ENCODE measurements at places on chromosomes 1 and 21.

DNA sequence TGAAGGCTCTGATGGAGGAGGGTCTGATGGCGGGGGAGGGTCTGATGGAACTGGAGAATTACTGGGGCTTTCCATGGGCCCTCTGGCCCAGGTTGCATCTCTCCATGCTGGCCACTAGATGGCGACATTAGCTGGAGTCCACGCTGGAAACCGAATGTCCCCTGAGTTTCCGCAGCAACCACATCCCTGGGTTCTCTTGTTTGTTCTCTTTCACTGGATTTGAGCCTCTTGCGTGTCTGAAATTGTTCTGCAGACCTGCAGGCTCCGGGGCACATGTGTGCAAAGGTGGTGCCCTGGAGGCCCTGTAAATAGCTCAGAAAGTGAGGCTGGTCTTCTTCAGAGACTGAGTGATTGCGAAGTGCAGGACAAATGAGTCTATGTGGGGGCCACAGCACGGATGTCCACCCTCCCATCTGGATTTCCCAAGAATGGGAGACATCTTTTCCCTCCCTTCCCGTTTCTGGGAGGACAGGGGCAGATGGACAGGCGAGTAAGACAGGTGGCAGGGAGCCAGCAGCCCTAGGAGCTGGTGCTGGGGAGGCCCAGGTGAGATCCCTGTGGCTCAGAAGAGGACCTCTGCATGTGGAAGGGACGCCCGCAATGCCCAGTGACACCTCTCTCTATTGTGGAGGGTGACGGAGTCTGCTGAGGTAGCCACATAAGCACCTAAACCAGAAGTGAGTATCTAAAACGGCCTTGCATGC lies 73.2 kb upstream of the ABCG1 start:
- peak; percentile 78 for DNase-seq

DNA sequence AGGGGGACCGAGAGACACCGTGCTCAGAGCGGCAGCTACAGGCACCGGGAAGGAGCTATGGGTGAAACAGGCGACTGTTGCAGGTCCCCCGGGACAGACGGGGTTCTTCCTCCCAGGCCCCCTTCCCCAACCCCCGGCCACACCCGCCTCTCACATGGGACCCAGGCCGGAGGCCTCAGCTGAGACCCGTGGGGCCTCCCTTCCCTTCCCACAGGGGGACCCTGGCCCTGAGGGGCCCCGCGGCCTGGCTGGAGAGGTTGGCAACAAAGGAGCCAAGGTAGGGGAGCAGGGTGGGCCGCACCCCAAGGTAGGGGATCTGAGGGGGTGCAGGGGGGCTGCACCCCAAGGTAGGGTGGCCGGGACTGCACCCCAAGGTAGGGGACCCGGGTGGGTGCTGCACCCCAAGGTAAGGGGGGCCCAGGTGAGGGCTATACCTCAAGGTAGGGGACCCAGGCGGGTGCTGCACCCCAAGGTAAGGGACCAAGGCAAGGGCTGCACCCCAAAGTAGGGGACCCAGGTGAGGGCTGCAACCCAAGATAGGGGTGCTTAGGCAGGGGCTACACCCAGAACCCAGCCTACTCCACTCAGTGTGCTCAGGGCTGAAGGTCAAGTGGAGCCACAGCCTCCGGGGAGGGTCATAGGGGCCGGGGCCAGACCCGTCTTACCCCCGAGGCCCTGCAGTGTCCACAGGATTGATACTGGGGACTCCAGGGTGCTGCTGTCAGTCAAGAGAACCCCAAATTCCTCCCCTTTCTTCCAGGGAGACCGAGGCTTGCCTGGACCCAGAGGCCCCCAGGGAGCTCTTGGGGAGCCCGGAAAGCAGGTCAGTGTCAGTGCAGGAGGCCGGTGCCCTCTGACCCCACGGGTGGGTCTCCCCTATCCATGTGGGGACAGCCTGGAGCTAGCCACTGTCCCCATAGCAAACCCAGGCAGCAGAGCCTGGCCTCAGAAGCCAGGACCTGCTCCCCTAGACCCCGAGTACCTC lies 22.7 kb downstream of the COL6A2 start:
- DNase-seq: no peak

DNA sequence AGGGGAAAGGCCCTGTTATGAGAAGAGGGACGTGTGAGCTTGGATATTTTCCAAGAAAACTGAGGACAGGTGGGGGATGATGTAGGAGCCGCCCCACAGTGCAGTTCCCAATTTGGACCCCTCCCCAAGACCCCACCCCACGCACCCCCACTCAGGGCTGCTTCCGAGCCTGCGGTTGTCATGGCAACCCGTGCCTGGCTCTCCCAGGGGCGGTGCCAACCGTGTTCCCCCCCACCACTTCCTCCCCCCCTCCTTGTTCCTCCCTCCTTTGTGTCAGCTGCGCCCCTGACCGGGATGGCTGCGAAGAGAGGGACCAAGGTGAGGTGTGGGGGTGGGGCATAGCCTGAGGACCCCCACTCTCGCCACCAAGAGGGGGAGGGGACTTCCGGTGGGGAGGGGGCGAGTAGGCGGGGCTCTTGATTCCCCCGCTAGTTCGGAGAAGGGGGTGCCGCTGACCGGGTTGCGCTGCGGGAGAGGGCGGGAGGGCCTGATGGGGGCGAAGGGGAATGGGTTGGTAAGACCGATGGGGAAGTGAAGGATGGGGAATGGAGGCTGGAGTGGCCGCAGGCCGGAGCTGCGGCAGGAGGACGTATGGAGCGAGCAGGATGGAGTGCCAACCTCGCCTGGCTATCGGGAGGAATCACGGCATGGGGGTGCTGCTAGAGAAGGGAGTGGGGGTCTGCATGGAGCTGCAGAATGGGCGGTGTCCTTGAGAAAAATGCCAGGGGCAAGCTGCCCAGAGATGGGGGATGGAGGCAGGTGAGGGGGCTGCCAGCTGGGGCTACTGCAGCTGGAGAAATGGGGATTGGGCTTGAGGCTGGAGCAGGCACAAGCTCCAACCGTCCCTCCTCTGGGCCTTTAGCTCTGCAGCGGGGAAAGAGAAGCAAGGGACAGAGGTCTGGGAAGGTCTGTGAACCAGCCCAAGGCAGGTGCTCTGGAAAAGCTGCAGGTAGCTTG lies 953 bp downstream of the TRIM46 start:
- peak; percentile 14 for DNase-seq

- DNase-seq: peak; percentile 13
Observed at GRCh38 chr21:26946744-26947446, 20.0 kb downstream of the ADAMTS5 start.

GRCh38 chr1:219049501-219049900 lies 124.2 kb upstream of the LYPLAL1 start:
- DNase-seq: no peak

GRCh38 chr21:34342476-34342875 lies 21.3 kb upstream of the KCNE2 start:
- no peak for DNase-seq

- DNase-seq: no peak
Observed at GRCh38 chr1:80668372-80668771, 1132.4 kb upstream of the ADGRL2 start.

GRCh38 chr1:89823679-89824292 lies 3.0 kb downstream of the LRRC8D start:
- DNase-seq: no peak

- DNase-seq: no peak
Observed at GRCh38 chr21:42811960-42812359, 67.4 kb downstream of the WDR4 start.

- DNase-seq: no peak
Observed at GRCh38 chr1:15305468-15305770, 58.4 kb downstream of the FHAD1 start.

DNA sequence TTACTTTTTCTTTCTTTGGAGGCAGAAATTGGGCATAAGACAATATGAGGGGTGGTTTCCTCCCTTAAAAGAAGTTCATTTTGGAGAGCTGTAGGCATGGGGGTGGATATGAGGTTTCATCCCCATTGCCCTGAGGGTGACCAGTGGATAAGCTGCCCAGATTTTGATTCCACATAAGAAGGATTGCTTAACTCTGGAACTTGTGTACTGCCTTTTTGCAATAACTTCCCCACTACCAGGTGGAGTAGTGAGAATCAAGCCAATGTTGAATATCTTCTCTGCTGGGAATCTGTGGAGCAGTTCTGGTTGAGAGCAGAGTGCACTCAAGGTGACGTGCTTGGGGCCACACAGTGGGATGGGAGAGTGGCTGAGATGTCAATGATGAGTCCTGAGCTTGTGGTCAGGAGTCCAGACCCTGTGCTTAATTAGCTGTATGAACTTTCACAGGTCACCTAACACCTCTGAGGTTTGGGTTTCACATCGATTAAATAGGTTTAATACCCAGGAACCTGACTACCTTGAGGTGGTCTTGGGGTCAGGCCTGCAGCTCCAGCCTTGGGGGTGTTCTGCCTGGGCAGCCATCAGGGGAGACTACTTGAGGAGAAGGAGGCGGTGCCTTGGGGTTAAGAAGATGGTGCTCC lies 152.9 kb downstream of the FCRL5 start:
- no peak for DNase-seq

GRCh38 chr1:61570191-61570590 lies 154.8 kb downstream of the TM2D1 start:
- no peak for DNase-seq

- DNase-seq: no peak
Observed at GRCh38 chr1:238409191-238409850, 518.6 kb upstream of the ZP4 start.

- peak; percentile 91 for DNase-seq
Observed at GRCh38 chr1:26336477-26337205, 17.3 kb downstream of the CRYBG2 start.

DNA sequence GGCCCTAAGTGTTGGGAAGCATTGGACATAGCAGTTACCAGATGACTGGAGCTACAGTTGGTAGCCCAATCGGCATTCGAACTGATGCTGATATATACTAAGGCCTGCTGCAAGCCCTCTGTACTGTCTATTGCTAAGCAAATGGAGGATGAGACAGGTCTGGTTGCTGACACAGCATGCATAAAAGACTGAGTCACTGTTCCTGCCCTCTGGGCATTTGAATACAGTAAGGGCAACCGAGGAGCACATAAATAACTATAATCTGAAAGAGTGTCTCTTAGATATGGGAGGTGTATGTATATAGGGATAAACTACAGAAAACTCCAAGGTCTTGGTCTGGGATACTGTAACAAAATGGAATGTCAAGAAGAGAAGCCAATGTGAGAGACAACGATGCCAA lies 16.8 kb upstream of the MARK1 start:
- peak; percentile 10 for DNase-seq

DNA sequence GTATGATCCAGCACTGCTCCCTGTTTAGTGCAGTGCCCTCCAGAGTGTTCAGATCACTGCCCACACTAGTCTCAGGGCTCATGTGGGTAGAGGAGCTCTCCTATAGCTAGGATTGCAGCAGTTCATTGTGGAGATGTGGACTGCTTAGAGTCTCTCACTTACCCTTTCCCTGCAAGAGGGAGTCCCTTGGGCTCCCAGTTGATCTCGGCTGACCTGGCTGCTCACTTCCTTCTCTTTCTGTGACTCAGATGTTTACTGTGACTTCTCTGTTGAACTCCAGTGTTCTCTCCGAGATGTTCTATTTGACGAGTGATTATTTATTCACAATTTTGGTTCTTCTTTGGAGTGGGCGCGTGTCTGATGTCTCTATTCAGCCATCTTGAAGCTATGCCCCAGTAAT lies 141.9 kb downstream of the PTBP2 start:
- DNase-seq: no peak

- DNase-seq: no peak
Observed at GRCh38 chr1:5660141-5660935, 331.9 kb downstream of the NPHP4 start.

- DNase-seq: no peak
Observed at GRCh38 chr1:106063510-106063909, 993.0 kb upstream of the PRMT6 start.

- DNase-seq: no peak
Observed at GRCh38 chr1:66957938-66958337, 33.1 kb downstream of the MIER1 start.

DNA sequence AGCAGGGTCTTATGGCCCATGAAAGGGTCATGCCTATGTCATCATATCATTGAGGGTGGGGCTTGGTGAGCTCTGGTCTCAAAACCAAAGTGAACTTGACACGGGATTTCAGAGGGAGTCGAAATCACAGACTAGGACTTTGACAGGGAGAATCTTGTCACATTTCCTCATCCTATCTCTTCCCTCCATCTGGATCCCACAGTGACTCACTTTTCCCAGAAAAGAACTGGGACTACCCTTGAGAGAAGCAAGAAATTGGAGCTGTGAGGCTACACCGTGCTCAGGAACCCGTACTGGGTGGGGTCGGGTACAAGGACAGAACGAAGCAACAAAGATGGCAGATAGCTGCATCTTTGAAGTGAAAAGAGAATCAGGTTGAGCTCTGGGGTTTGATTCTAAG lies 69.5 kb downstream of the ZSCAN20 start:
- no peak for DNase-seq

- DNase-seq: peak; percentile 98
Observed at GRCh38 chr1:159945483-159946241, at the start of gene IGSF9. TSS of gene IGSF9 (minus strand) at chr1:159945613. CDS start at chr1:159943454, 2,159 bp downstream.

GRCh38 chr1:22629886-22630285 lies 6.5 kb upstream of the C1QA start:
- DNase-seq: no peak

GRCh38 chr1:93348104-93348728 lies 2.5 kb downstream of the DR1 start:
- no peak for DNase-seq

- DNase-seq: no peak
Observed at GRCh38 chr1:83850834-83851233, 148.1 kb downstream of the TTLL7 start.

DNA sequence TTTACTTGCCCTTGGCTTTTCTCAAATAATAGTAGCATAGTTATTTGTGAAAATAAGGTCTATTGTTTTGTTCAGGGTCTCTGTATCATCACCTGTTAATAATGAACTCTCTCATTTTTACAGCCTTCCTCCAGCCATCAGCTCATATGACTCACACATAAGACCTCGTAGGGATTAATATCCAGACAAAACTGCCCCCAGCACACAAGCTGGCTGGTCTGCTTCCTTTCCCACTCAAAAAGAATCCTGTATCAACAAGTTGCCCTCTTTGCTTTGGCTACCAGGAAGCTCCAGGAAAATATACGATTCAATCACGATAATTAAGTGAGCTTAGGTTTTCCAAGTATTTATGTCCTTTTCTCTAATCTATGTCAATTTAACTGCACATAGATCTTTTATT lies 119.2 kb downstream of the DMRTB1 start:
- DNase-seq: no peak

- no peak for DNase-seq
Observed at GRCh38 chr1:159007726-159008125, 2.0 kb upstream of the IFI16 start.

DNA sequence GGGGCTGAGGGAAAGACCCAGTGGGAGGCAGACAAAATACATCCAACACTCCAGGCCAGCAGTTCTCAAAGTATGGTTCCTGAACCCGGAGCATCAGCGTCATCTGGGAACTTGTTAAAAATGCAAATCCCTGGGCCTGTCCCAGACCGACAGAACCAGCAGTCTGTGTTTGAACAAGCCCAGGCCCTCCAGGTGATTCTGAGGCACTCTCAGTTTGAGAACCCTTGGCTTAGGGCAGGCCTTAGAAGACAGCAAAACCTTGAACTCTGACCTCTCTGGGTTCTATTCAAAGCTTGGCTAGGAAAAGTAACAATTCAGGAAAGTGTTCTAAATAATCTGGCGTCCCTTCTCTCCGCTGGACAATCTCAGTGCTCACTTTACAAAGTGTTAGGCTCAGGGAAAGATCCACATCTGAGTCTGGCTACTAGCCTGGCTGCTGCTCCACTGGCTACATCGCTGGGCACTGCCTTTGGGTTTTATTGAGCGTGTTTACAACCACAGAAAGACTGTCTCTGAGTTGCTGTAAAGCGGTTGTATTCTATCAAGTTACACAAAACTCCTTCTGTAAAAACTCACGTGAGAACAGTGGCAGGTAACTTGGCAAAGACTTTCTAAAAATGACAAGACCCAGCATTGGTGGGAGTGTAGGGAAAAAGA lies 166.1 kb downstream of the HIVEP3 start:
- DNase-seq: no peak
